ENCODE measurements at places on chromosomes 7 and 10.

GRCh38 chr7:2515424-2516193 lies 4.0 kb upstream of the LFNG start:
- DNase-seq, result no peak

DNA sequence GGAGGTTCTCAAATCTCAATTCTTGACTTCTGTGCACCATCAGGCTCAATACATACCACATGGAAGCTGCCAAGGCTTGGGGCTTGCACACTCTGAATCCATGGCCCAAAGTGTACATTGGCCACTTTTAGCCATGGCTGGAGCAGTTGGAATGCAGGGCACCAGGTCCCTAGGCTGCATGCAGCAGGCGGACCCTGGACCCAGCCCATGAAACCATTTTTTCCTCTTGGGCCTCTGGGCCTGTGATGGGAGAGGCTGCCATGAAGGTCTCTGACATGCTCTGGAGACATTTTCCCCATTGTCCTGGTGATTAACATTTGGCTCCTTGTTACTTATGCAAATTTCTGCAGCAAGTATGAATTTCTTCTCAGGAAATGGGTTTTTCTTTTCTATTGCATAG lies 19.0 kb upstream of the ARMC3 start:
- DNase-seq, result no peak

DNA sequence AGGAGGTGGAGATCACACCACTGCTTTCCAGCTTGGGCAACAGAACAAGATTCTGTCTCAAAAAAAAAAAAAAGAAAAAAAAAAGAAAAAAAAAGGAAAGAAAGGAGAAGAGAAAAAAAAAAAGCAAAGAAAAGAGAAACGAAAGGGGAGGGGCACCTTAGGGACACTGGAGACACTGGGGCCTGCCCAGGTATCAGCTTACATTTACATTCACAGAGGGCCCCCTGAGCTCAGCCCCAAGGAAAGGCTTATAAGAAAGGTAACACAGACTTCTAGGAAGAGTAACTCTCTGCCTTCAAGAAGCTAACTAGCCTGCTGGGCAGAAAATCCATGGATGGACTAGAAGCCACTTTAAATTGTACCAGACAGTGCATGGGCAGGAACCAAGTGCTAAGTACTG lies 108.8 kb downstream of the NPY start:
- no peak for DNase-seq

DNA sequence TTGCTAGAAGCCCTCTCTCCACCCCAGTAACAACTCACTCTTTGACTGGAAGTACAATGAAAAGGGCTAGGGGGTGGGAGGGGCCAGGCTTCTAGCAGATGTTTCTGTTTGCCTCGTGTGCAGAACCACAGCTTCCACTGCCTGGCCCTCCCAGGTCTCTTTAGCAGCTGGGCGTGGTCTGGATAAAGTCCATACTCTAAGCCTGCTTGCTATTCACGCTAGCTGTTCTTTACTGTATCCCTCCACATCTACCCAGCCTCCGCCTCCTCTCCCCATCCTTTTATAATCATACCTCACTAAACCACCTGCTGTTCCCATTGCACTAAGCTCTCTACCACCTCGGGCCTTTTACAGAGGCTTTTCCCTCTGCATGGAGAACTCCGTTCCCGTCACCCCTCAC lies 288.8 kb downstream of the CAMK1D start:
- DNase-seq, result no peak

GRCh38 chr10:89217057-89217990 lies 10.2 kb upstream of the CH25H start:
- peak; percentile 55 for DNase-seq

GRCh38 chr7:2782565-2782964 lies 61.5 kb downstream of the GNA12 start:
- no peak for DNase-seq

DNA sequence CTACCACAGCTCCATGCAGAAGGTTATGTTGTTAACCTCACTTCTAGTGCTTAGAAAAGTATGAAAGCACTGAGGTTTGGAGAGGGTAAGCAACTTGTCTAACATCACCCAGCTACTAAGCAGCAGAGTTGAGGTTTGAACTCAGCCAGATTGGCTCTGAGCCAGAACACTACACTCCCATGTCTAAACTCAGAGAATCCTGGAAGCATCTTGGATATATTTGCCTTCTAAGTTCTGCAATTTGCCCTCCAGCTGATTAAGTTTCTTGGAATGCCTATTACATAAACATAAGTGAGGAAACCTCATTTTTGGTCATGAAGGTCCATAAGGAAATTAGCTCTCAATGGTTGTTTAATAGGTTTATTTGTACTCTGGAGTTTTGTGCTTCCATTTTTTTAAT lies 78.1 kb upstream of the PHYHIPL start:
- no peak for DNase-seq

GRCh38 chr10:31921031-31921430 lies 7.6 kb downstream of the ARHGAP12 start:
- DNase-seq, result no peak

GRCh38 chr10:34522546-34522945 lies 292.6 kb downstream of the PARD3 start:
- no peak for DNase-seq

GRCh38 chr7:102063690-102064180 lies 222.9 kb upstream of the SH2B2 start:
- no peak for DNase-seq

- no peak for DNase-seq
These were observed 109.2 kb downstream of the PTPN20 start for GRCh38 chr10:47020471-47020870.

- DNase-seq, result no peak
These were observed 36.2 kb downstream of the HIP1 start for GRCh38 chr7:75702515-75702914.

DNA sequence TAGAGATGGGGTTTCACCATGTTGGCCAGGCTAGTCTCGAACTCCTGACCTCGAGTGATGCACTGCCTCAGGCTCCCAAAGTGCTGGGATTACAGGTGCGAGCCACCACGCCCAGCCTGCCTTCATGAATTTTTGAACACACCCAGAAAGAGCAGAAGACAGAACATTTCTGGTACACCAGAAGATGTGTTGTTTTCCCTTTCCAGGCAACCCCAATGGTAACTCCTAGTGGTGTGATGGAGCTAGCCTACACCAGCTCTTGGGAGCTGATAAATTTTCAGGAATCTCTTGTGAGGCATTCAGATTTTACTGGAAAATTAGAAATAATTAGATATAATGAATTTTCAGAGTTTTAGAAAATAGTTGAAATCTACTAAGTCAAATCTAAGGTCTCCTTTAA lies 904 bp upstream of the CCDC7 start:
- DNase-seq, result no peak

GRCh38 chr10:62924344-62924748 lies 108.2 kb upstream of the EGR2 start:
- no peak for DNase-seq

GRCh38 chr7:2524808-2525657 lies 5.5 kb downstream of the LFNG start:
- no peak for DNase-seq

- DNase-seq, result no peak
These were observed 121.9 kb downstream of the MAD1L1 start for GRCh38 chr7:2110610-2111396.

GRCh38 chr7:48118041-48118440 lies 29.0 kb downstream of the UPP1 start:
- DNase-seq, result no peak

All from activated CD4-positive, alpha-beta T cell treated with anti-CD3 and anti-CD28 coated beads, Interleukin-2, amount 50 U/mL, for 4 hours (primary cell).